ENCODE measurements at places on chromosomes 2 and 18.

- DNase-seq, result no peak
Observed at GRCh38 chr2:223460774-223461211, 141.4 kb downstream of the SCG2 start.

GRCh38 chr2:66772618-66773017 is 337.7 kb downstream of the MEIS1 start:
- no peak for DNase-seq

DNA sequence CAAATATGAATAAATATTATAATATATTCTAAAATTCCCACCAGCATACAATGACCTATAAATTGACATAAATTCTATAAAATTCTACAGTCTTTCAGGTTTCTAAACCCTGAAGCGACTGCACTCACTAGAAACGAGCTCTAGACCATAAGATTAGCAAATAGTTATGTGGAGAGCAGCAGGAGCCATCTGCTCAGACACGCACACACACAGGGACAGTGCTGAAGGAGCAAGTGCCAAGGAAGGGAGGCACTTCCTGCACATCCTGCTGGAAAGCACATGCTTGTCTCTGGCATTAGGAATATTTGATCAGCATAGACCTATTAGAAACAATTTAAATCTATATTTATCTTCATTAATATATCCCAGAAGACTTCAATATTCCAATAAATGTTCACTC is 713.9 kb upstream of the CDH2 start:
- DNase-seq, result no peak

DNA sequence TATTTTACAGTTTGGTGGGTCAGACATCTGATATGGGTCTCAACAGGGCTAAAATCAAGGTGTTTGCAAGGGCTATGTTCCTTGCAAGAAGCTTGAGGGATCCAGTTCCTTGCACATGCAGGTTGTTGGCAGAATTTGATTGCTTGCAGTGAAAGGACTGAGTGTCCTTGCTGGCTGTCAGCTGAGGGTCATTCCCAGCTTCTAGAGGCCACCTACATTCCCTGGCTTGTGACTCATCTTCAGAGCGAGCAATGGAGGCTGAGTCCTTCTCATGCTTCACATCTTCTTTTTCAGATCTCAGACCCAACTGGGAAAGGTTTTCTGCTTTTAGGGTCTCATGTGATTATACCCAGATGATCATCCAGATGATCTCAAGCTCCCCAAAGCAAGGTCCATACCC is 12.4 kb downstream of the MEX3C start:
- no peak for DNase-seq

- DNase-seq, result no peak
Observed at GRCh38 chr2:60796573-60797509, 40.8 kb downstream of the PAPOLG start.

- no peak for DNase-seq
Observed at GRCh38 chr18:48110797-48111196, 180.3 kb upstream of the SMAD2 start.

DNA sequence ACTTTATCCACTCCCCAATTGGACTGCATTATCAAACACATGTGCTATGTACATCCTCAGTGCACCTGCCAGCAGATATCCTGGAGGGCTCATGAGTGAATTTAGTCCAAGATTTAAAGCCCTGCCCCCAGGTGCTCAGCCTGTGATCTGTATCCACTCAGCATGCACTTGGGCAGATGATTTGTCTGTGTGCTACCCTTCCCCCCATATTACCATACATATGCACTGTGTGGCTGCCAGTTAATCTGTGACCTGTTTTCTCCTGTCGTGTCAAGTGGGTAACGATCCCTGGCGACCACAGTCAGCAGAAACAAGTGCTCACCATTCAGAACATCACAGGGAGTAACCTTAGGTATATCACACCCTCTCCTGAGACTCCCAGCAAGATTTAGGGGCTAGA is 10.2 kb downstream of the NAGK start:
- DNase-seq, result no peak

GRCh38 chr2:109644571-109645275 is 30.6 kb downstream of the SOWAHC start:
- DNase-seq, result no peak

DNA sequence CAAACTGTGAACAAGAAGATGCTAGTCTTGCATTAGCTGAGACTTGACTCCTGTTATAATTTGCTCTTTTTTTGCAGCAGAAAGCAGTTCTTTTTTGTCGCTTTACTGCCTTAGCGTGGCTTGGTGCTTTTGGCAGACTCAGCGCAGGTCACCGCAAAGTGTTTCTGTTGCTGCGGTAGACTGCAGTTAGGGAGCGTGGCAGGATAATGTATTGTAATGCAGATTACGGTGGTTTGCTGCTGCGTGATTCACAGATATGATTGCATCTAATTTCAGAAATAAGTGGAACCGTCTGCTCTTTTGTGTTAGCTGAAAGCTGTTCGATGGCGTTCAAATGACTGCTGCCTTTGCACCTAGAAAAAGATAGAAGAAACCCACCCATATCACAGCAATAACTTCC is 131.6 kb upstream of the SATB2 start:
- no peak for DNase-seq

DNA sequence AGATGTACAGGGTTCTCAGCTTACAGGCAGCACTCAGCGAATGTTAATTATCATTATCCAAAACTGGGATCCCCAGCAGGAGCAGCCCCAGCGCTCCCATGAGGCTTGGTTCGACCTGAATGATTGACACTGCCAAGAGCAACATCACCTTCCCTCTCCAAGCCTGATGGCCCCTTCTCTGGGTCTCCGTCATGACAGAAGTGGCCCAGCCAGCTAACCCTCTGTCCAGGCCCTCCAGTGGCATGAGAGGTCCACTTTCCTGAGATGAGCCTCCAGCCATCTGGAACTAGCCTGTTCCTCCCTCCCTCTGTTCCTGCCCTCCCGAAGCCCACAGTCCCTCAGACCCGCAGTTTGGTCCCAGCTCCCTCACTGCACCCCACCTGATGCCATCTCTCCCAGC is 97.0 kb upstream of the RAB6C start:
- DNase-seq, result no peak

DNA sequence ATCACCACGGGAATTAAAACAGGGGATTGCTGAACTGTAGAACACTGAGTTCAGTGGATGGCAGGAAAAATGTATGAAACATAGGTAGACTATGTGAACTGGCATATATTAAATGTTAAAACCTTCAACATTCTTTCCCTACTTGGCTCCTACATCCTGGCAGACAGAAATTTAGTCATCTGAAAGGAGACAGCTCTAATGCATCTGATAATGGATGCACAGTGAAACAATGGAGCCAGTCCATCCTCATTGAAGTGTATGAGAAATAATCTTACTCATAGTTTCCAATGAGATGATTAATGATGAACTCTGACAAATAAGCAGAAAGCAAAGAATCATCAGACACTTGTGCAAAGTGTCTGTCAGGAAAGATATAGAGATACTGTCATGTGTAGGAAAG is 1629.7 kb upstream of the TMEFF2 start:
- no peak for DNase-seq

DNA sequence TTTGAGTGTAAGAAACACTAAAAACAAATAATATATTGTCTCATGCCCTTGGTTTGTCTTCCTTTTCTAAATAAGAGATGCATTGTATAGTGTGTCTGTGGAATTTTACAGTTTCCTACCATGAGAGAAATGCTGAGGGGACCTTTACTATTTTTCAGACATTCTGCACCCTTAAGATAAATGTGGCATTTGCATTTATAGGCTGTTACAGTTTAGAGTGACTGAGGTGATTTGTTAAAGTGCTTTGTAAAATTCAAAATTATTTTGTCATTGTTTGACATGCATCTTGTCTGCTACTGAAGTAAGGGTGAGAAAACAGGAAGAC is 78.9 kb upstream of the ZSWIM2 start:
- DNase-seq, result no peak

GRCh38 chr2:10103179-10103578 is 19.4 kb upstream of the RRM2 start:
- DNase-seq, result no peak

DNA sequence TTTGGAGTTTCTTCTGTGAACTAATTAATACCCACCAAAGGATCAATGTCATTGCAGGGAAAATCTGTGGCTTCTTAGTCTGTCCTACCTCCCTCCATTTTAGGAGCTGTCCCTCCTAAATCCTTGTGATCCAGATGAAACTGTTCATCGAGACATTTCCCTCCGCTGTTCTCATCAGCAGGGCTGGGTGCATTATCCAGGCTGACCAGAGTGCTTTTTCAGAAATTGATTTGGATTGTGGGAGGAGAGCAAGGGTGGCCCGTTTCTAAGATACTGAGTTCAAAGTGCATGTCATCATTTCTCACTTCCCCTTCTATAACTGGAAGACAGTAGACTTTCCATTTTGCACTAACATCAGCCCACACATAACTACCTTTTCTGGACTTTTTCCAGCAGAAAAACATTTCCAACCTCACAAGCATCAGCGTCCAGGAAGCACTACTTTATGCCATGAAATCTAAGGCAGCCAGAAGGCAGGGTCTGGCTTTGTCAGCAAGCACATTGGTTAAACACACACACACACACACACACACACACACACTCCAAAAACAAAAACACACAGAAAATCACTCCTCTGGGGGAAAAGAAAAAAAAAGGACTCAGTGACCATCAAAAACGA is 94.1 kb downstream of the ANKRD44 start:
- DNase-seq, result no peak

DNA sequence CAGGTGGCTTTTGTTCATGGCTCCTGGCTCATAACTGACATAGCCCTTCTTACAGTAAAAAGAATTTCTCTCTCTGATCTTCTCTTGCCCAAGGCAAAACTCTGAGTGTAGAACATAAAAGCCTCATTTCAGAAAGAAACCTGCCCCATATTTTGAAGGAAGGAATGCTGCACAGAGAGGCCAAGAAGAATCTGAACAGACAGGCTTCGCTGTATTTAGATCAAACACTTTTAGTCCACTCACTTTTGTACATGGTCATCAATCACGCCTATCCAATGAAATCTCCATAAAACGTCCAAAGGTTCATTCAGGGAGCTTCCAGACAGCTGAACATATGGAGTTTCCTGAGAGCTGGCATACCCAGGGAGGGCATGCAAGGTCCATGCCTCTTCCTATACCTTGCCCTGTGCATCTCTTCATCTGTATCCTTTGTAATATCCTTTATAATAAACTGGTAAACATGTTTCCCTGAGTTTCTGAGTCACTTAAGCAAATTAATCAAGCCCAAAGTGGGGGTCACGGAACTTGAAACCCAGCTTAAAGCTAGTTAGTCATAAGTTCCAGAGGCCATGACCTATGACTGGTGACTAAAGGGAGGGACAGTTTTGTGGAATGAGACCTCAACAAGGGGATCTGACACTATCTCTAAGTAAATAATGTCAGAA is 62.5 kb upstream of the TMEM247 start:
- no peak for DNase-seq

GRCh38 chr2:73202156-73203054 is at the start of gene NOTO:
Gene NOTO, plus strand, starts transcription at chr2:73202574. Its CDS starts 93 bp downstream, at chr2:73202667.
- DNase-seq, result no peak

DNA sequence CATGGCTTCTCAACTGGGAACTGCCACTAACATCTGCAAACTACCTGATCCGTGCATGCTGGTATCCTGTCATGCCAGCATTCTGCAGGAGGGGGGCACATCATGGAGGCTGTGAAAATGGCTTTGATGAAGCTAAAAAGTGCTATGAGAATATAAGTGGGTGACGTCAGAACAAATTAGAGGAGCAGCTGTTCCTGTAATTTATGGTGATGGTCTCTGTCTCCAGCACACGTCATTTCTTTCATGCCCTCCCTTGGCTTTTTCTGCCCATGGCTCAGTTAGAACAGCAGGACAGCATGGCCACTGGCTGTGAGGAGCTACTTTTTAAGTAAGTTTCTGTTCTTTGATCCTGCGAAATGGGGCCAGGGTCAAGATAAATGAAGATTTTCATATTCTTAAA is 466.3 kb downstream of the THSD7B start:
- DNase-seq, result no peak

DNA sequence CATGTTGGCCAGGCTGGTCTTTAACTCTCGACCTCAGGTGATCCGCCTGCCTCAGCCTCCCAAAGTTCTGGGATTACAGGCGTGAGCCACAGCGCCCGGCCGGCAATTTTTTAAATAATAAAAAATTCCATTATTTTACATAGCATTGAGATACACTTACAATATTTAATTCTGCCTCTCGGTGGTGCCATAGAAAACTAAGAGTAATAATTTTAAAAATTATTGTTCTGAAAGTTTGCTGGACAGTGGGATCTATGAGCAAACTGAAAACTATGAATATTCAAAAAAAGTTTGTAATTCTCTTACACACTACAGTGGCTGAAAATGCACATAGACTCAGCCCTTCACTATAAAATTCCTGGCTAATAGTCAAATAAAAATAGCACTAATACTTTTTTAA is 90.9 kb upstream of the STON1 start:
- DNase-seq, result no peak

GRCh38 chr2:198890490-198890889 is 567.2 kb downstream of the SATB2 start:
- DNase-seq, result no peak

- DNase-seq, result no peak
Observed at GRCh38 chr2:107259408-107260195, 373.6 kb upstream of the ST6GAL2 start.

DNA sequence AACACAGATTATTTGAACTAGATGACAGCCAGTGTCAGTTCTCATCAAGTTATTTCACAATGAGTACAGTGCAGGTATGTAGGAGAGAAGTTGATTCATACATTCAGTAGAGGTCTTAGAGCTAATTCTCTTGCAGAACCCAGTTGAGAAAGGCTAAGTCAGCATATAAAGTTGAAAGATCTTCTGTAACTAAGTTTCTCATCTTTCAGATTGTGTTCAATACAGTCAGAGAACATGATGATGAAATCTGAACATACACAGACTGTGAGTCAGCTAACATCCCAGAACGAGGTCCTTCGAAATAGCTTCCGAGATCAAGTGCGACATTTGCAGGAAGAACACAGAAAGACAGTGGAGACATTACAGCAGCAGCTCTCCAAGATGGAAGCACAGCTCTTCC is 41.9 kb upstream of the LIMS1 start:
- DNase-seq, result no peak

DNA sequence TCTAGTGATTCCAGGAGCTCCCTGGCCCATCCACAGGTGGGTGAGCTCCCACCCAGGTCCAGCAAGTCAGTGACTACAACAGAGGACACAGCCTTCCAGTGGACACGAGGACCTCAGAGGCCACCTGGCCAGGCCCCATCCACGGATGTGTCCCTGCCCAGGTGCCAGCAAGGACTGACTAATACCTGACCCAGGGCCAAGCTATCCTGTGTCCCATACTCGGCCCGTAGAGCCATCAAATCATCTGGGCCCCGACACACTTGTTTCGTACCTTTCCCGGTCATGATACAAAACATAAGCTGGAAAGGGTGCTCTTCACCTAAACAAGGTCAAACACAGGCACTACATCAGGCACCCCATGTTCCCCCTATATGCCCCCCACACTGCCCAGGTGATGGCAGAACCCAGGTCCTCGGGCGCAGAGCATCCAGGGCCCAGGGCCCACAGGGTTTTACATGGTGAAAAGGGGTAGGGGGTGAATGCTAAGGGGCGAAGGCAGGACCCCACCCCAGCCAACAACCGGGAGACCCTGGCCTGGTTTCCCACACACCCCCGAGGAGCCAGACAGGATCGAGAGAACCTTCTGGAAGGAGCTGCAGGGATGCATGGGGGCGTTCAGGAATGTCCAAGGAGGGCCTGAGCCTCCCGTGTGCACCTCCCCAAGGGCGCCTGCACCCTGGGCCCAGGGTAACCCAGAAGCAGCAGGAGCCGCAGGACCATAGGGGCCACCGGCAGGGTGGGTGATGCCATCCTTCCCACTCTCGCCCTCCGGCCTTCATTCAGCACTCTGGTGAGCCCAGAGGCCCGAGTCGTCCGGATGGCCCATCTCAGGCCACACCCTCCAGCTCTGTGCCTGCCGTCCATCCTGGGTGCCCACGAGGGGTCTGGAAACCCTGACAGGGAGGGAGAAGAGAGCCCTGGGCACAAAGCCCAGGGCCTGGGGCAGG is 94.3 kb downstream of the HDAC4 start:
- DNase-seq, result no peak

Measured in stimulated activated CD8-positive, alpha-beta memory T cell treated with anti-CD3 and anti-CD28 coated beads, Interleukin-7, amount 100 ng/mL, for 1 hour (primary cell).